ENCODE measurements at places on chromosomes 13 and 19.

- DNase-seq: peak; percentile 23
Measured at GRCh38 chr13:106493533-106494220, 41.8 kb downstream of the EFNB2 start.

DNA sequence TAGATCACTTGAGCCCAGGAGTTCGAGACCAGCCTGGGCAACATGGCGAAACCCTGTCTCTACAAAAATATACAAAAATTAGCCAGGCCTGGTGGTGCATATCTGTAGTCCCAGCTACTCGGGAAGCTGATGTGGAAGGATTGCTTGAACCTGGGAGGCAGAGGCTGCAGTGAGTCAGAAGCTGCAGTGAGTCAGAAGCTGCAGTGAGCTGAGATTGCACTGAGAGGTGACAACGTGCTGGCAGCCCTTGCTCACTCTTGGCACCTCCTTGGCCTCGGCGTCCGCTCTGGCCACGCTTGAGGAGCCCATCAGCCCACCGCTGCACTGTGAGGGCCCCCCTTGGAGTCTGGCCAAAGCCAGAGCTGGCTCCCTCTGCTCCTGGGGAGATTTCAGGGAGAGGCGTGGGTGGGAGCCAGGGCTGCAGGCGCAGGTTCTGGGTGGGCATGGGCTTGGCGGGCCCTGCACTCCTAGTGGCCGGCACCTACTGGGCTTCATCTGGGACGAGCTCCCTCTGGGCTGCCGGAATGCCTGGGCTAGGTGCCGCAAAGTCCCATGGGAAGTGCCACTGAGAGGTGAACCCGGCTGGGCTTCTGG lies 39.5 kb upstream of the RPL21 start:
- no peak for DNase-seq

GRCh38 chr13:50842990-50843256 lies 569 bp downstream of the DLEU7 start:
- no peak for DNase-seq

GRCh38 chr19:46955813-46956371 lies 63.7 kb upstream of the NPAS1 start:
- no peak for DNase-seq

GRCh38 chr19:38557205-38557799 lies 60.5 kb downstream of the MAP4K1 start:
- DNase-seq: peak; percentile 39

DNA sequence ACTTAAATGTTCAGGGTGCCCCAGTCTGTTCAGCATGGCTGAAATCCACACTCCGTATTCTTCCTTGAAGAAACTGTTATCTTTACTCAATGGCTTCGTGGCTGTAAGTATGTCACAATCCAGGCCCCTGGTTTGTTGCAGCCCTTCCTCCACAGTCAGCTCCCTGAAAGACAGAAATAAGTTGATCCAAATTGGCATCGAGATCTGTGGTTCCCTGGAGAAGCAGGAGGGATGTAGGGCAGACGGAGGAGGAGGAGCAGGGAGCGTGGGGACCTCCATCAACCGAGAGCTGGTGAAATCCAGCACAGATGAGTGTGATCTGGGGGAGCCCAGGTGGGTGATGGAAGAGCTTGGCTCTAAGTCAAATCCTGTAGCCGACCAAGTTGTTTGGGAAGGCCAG lies 304 bp downstream of the TSPAN16 start:
- no peak for DNase-seq

DNA sequence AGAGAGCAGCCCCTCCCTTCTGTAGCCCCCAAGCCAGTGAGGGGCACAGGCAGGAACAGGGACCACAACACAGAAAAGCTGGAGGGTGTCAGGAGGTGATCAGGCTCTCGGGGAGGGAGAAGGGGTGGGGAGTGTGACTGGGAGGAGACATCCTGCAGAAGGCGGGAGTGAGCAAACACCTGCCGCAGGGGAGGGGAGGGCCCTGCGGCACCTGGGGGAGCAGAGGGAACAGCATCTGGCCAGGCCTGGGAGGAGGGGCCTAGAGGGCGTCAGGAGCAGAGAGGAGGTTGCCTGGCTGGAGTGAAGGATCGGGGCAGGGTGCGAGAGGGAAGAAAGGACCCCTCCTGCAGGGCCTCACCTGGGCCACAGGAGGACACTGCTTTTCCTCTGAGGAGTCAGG lies 4.2 kb downstream of the KLK3 start:
- DNase-seq: no peak

GRCh38 chr19:6768236-6768785 lies 1.1 kb upstream of the SH2D3A start:
- no peak for DNase-seq

GRCh38 chr13:112261924-112262323 lies 114.2 kb upstream of the SPACA7 start:
- no peak for DNase-seq

DNA sequence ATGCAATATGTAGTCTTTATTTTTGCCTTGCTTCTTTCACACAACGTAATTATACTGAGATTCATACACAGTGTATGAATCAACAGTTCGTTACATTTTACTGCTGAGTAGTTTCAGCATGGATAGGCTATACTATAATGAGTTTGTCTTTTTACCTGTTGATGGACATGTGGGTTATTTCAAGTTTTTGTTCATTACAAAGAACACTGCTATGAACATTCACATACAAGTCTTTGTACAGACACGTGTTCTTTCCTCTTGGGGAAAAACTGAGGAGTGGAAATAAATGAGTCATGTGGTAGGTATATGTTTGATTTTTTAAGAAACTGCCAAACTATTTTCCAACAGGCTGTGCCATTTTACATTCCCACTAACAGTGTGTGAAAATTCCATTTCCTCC lies 35.1 kb downstream of the ENOX1 start:
- no peak for DNase-seq

DNA sequence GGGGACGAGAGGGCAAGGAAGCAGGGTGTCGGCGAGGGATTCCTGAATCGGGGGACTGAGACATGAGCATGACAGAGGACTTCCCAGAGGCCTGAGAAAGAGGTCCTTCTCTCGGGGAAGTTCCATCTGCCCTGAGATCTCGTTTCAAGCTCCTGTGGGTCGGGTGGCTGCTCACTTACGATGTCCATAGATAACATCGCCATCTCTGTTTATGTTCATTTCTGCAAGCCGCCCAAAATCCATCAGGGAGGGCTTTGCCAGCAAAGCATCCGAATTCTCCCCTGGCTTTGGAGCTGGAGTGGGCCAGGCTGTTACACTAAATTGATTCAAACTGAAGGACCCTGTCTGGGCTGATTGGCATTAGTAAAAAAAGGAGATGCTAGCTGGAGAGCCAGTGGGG lies 5.9 kb downstream of the DMKN start:
- no peak for DNase-seq

DNA sequence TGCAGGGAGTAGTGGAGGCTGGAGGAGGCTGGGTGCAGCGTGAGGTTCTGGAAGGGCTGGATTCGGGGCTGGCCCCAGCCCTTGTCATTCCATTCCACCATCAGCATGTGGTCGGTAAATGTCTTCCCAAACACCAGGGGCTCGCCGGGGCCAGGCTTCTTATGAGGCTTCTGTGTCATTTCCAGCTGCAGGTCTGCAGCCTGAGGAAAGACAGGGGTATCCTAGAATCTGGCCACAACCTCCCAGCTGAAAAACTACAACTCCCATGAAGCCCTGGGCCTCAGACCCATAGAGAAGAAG lies 4.4 kb downstream of the BCAT2 start:
- DNase-seq: peak; percentile 60

- no peak for DNase-seq
Measured at GRCh38 chr13:49071341-49071937, 95.7 kb downstream of the FNDC3A start.

DNA sequence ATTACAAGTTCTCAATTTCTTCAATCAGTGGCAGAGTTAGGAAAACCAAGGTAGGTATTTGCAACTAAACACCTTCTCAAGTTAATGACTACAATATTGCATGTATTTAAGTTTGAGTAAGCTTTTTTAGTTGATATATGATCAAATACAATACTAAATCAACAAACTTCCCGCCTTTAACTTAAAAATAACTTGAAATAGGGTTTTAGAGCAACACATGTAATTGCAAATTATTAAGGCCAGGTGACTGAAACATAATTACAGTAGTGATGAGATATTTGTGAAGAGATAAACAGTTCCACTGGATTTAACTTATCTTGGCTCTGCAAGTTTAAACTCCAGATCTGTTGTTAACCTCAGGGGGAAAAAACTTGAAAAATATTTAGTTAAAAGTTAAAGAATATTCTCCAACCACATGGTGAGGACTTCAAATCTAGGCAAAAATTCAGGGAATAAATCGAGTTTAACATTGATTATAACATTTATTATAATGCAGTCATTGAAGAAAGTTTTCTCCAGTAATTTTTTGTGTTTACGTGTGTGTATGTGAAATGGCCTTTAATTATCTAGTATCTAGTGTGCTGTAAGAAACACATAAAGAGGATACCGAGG lies 3.6 kb downstream of the DACH1 start:
- no peak for DNase-seq

- DNase-seq: no peak
Measured at GRCh38 chr13:87255394-87255793, 415.8 kb upstream of the SLITRK5 start.

- no peak for DNase-seq
Measured at GRCh38 chr13:93259527-93260080, 33.0 kb downstream of the GPC6 start.

GRCh38 chr13:48849515-48849914 lies 126.2 kb upstream of the FNDC3A start:
- no peak for DNase-seq

DNA sequence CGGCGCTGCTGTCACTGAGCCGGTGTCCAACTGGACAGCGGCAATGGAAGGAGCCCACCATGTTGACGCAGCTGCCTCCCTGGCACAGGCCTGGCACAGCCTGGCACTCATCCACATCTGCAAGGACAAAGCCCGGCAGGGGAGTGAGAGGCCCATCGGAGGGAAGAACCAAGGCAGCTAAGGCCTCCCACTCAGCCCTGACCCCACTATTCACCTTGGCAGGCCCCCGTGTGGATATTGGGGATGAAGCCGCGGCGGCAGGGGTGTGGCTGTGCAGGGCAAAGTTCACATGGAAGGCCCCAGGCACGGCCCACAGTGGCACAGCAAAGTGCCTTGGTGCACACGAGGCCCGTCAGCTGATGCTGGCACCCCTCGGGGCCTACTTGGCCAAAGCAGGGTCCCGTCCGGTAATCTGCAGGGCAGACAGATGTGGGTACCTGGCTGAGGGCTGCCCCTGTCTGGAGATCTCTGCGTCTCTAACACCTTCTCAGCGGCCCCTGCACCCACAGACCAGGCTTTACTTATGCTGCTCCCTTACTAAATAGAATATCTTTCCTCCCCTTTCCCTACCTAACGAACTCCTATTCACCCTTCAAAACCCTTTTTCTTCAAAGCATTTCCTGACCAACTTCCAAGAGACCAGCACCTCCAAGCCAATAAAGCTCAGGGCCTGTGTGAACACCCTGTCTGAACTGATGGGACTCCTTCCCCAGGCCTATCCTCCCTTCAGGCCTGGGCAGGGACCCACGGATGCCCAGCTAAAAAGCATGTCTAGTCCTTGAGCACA lies 7.5 kb downstream of the FBN3 start:
- DNase-seq: no peak

- DNase-seq: no peak
Measured at GRCh38 chr13:37068962-37069361, 9.5 kb upstream of the SUPT20H start.

DNA sequence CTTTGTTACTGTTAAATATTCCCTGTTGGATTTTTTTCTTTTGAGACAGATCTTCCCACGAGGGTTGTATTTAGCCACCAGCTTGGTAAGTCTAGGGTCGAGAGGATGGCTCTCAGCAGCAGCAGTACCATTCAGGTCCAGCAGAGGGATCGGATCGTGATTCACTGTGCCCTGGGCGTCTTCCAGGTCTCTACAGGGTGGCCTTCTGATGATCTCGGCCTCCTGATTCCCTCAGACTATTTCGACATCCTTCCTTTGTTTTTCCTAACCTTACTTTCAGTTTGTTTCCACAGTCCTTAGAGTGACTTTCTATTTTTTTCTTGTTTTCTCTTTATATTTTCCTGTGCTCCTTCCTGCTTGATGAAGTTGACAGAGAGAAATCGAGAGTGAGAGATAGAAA lies 1436.9 kb downstream of the UQCRFS1 start:
- no peak for DNase-seq

DNA sequence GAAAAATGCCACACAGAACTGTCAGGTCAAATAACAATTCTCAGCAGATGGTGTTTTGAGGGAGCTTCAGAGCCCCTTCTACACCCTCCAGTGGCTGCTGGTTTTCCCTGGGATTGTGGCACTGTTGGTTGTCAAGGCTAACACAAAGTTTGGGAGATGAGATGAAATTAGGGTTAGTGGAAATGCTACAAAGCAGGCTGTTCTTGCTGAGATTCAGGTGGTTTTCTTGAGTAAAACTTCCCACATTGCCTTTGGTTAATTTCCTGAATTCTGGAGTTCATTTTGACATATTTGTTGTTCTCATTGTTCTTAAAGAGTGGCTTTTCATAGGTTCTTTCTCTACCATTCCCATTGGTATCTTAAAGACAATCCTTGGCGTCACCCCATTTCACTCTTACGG lies 22.1 kb downstream of the MED4 start:
- no peak for DNase-seq

DNA sequence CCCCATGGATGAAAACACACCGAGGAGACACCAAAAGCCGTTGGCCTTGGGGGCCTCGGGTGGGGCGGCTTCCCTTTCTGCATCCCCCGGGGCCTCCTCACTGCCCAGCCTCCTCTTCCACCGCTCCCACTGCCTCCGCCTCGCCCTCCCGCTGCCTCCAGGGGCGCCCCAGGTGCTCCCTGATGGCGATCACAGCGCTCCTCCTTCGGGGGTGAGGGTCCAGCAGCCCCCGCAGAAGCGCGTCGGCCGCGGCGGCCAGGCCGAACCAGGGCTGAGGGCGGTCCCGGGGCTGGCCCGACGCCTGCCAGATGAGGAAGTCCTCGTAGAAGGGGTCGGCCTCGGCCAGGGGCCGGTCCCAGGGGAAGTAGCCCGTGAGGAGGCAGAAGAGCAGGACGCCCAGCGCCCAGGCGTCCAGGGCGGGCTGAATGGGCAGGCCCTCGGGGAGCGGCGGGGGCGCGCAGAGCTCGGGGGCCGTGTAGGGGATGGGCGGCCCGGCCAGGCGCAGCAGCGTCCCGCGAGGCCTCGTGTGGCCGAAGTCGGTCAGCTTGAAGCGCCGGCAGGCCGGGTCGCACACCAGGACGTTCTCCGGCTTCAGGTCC lies 7.2 kb downstream of the SBK2 start:
- DNase-seq: no peak

DNA sequence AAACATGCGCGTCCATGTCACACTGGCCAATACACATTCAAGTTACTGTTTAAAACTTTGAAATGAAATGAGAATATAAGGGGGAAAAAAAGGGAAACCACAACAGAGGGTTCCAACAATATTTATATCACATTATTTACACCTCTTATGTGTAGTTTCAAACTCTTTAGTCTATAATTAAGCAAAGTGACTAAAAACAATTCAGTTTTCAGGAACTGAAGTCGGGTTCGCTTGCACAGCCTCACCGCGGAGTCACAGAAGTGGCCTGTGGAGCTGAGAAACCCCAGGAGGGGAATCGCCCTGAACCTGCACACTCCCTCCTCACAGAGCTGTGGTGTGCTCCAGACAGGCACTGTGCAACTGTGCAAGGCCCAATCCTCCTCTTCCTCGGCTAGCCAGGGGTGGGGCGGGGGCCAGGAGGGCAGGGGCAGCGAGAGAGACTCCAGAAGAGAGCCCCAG lies 75.9 kb downstream of the STK24 start:
- DNase-seq: no peak
